Aorta (tissue), 5 donors: ENCODE measurements at places on chromosomes 5 and 9.
A peak's percentile ranks its signal among the peaks of the same experiment; 100 is the strongest.

GRCh38 chr5:9445826-9446388 lies 100.0 kb downstream of the SEMA5A start:
- no peak for DNase-seq

DNA sequence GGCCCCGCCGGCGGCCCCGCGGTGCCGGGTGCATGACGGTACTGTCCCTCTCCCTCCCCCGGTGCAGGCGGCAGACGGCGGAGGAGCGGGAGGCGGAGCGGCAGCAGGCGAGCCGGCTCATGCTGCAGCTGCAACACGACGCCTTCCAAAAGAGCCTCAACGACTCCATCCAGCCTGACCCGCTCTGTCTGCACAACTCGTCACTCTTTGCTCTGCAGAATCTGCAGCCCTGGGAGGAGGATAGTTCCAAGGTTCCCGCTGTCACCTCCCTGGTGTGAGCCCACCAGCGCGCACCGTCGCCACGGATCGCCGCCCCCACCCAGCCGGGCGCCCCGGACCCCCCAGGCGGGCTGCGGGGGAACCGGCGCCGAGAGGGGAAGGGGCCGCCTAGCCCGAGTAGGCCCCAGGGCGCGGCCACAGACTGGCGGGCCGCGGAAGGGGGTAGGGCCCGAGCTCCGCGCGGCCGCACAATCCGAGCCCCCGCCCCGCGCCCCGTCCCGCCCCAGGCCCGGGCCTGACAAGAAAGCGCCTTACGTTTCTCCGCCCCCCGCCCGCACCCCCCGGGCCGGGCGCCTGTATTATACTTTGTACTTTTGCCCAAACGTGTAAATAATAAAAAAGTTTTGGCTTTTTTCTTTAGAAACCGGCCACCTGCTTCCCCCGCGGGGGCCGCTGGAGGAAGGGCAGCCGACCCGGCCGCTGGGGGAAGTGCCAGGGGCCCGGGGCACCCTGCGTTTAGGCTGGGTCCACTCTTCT lies 2.5 kb downstream of the TLX3 start:
- no peak for DNase-seq

DNA sequence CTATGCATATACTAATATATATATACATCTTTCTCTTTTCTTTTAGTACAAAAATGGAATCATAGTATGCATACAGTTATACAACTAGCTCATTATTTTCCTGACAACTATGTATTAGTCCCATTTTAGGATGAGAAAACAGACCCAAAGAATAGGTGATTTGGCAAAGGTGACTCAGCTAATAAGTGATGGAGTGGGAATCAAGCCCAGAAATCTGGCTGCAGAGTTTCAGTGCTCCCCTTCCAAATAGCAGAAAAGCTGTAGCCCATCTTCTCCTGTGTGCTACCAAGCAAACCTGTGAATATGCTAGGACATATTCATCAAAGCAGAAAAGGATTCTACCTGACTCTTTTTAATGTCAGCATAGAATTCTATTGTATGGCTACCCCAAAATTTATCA lies 114.7 kb downstream of the ARL15 start:
- DNase-seq = no peak

DNA sequence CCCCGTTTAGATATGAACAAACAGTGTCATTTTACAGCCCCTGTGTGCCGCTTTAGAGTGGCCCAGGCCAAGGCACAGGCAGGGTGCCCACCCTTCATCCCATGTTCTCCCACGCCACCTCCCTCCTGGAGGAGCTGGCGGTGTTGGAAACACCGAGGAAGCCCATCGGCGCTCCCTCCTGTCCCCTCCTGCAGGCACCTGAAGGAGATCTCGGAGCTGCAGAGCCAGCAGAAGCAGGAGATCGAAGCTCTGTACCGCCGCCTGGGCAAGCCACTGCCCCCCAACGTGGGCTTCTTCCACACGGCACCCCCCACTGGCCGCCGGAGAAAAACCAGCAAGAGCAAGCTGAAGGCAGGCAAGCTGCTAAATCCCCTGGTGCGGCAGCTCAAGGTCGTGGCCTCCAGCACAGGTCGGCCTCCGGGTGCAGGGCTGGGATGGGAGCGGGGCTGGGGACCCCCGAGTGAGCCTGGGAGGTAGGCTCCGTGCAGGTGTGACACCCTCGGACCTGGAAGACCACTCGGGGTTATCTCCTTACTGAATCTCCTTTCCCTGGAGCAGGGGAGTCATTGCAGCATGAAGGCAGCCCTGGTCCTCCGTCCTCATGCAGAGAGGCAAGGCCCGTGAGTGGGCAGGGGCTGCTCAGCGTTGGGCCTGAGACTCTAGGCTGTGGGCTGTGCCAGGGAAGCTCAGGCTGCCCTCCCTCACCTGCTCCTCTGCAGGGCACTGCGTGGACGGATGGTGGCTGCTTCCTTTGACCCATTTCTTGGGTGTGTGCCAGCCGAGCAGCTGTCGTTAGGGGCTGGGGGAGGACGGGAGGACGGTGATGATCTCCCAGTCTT lies 113.9 kb downstream of the WNK2 start:
- no peak for DNase-seq

DNA sequence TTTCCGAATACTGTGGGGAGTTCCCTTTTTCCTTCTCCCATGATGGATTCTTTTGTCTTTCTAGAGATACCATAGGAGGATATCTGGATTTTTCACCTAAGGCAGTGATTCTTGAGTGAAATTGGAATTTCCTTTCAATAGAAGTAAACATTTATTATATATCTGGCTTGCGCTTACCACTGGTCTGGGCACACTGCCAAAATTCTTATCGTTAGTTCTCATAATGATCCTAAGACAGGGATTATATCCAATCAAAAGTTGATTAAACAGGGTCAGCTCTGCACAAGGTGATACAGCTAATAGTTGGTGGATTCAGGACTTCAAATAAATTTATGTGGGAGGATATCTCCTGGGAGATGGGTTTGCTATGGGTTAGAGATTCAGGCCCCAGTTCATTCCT lies 9.6 kb downstream of the TLE4 start:
- DNase-seq = no peak

- no peak for DNase-seq
These were observed 6.1 kb upstream of the PRUNE2 start for GRCh38 chr9:76911971-76912370.

- DNase-seq = no peak
These were observed 458.8 kb downstream of the DTWD2 start for GRCh38 chr5:118529361-118530144.

- no peak for DNase-seq
These were observed 1.2 kb downstream of the PURA start for GRCh38 chr5:140115186-140115500.

DNA sequence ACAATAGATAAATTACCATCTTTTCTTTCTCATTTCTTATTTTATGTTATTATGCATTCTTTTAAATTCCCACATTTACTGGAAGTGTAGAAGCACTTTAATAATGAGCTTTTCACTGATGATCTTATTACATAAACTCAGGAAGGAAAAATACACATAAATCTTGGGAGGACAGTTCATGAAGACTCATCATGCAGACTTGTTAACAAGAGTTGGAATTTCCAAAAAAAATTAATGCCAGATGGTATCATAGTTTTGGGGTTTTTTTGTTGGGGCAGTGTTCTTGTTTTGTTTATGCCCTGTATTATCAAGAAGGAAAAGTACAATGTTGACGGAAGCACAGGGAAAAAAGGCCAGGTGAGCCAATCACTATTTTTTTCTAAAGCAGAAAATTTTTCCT lies 35.1 kb downstream of the CEMIP2 start:
- DNase-seq = no peak

GRCh38 chr5:150153957-150154617 lies 1.6 kb downstream of the PDGFRB start:
- DNase-seq = peak; percentile 66
